AG10803 (cell line): ENCODE measurements at places on chromosomes 12 and 14.

DNA sequence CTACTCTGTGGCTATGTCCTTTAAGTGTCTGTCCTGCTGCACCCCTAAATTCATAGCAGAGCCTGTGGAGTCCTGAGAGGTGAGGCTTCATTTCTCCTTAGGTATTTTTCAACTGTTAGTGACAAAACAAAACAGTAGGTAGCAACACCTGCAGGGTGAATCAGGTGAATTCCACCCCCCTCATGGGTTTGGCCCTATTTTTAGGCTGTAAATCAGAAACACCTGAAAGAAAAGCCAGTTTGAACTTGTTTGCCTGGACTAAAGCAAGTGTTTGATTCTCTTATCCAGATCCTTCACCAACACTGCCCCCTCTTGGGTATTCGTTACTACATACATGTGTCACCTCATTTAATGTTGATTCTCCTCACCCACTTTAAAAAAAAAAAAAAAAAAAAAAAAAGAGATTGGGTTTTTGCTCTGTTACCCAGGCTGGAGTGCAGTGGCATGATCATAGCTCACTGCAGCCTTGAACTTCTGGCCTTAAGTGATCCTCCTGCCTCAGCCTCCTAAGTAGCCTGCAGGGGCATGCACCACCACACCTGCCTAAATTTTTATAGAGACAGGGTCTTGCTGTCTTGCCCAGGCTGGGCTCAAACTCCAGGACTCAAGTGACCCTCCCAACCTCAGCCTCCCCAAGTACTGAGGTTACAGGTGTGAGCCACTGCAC, 10.3 kb downstream of the TBPL2 start:
- peak; percentile 82 for DNase-seq

DNA sequence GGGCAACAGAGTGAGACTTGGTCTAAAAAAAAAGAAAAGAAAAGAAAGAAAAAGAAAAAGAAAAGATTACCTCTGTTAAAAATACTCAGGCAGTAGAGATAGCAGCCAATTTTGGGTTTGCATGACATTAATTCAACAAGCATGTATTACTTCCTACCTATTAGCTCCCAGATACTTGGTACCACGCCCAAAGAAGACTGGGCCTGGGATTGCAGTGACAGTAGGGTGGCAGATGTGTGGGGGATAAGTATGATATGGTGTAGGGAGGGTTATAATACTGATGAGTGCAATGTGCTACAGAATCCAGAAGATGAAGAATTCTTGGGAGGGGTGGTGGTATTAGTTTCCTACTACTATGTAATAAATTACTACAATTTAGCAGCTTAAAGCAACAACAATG, 46.4 kb upstream of the FOS start:
- no peak for DNase-seq

- DNase-seq: no peak
Measured at GRCh38 chr12:125487336-125487735, 422.1 kb downstream of the AACS start.

DNA sequence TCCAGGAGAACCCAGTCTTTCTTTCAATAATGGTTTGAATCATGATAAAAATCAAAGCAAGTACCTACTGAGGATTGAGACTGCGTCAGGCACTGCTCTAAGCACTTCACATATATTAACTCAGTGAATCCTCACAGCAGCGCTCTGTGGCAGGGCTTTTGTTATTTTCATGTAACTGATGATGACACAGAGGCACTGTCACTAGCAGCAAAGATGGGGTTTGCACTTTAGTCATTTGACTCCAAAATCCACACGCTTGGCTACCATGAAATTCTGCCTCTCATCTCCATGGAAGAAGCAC, 98.8 kb upstream of the GSC start:
- DNase-seq: no peak

DNA sequence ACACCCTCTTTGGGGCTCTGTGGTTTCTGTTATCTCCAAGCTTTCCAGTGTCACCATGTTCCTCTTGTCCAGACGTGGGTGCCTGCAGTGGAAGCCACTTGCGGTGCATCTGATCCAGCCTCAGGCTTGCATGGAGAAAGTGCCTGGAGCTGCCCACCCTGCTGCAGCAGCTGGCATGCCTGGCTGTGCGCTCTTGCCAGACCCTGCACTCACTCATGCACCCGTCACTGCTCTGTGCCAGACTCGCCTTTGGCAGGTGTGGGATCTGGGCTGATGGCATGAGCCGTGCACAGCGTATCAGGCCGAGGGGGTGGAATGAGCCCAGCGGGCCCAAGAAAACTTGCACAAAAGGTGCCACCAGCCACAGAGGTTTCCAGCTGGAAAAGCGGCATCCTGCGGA, 105.1 kb downstream of the MNAT1 start:
- DNase-seq: no peak

DNA sequence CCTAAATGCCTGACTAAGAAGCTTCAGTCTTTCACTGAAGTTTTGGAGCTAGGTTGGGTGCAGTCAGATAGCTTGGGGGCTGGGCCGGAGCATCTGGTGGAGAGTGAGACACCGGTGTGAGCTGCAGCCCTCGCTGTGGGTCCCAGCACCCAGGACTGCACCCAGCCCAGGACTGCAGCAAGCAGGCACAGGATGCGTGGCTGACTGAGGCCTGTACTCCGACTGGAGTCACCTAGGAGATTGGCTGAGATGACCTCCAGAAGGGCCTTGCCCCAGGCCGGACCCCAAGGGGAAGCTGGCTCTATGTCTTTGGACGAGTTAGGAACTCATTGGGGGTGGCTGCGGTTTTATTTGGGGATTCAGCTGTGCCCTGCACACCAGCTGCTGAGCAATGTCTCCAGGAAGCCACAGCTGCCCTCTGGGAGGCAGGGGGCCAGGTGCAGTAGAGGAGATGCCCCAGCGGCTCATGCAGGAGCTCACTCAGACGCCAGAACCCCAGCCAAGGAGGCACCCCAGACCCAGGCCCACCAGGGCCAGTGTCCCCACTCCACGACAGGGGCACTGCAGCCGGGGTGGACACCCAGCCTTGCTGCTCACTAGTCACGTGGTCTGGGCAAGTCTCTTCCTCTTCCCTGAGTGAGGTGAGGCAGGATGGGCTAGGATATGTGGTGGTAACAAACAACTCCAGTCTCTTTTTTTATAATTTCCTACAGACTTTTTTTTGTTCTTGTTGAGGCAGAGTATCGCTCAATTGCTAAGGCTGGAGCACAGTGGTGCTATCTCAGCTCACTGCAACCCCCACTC, 31.8 kb upstream of the RCOR1 start:
- no peak for DNase-seq

DNA sequence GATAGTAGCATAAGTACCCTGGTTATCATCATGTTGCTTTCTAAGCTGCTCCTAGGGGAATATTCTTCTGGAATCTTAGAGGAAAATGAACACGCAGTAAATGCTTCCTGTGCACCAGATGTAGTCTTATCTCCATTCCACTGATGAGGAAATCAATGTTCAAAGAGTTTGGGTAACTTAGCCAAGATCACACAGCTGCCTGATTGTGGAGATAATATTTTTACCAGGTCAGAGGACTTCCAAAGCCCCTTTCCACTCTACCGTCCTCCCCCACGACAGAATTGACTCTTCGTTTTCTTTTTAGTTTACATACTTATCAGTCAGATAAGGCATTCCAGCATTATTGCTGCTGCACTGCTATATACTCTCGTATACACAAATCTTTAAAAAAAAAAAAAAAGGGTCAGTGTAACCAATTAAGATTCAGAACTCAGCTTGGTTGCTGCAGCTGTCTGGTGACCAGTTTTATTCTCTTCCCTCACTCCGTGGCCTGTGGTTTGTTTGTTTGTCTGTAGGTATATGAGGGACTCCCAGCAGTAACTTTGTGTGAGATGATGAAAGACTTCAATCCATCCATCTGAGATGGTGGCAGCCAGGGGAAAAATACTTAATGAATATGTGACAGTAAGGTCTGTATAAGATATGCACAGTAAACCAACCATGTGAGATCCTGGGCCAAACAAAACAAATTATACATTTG, 110.5 kb downstream of the TGFB3 start:
- no peak for DNase-seq

DNA sequence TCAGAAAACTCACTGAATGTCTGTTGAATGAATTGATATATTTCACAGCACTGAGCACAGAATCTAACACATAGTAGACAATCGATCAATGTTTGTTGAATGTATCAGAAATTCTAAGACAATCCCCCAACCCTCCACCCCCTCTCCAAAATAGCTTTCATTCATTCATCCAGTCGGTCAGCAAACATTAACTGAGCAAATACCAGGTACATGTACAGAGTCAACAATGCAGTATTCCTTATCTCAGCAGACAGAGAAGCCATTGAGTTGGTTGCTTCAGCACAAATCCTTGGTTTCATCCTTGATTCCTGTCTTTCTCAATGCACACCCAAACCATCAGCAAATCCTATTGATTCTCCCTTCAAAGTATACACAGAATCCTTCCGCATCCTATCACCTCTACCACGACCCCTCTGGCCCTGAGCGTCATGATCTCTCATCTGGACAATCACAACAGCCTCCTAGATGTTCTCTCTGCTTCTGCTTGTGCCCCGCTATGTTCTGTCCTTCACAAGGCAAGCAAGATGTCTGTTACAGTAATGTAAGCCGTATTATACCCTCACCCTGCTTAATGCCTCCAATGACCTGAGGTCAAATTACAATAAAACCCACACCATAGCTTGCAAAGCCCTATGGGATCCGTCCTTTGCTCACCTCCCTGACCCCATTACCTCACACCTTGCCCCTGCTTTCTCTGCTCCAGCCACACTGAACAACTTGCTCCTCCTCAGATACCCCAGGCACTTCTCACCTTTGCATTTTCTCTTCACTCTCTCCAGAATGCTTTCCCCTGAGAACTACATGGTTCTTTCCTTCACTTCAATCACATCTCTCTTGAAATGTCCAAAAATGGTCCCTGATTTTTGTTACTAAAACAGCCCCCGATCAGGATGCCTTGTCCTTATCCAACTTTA, 738.1 kb upstream of the TBX3 start:
- DNase-seq: no peak

DNA sequence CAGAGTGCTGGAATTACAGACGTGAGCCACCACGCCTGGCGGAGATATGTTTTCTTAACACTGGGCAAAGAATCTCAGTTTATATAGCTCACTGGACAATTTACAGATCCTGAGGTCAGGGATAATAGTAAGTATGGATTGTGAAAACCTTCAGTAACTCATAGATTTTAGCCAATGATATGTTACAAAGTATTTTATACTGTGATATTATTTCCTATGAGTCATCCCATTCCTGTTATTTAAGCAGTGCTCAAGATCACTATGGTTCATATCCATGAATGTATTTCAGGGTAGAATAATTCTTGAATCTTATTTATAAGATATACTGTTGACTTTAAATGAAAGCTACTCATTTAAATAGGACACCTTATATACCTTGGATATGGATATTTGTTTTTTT, 107.2 kb downstream of the RAD51B start:
- DNase-seq: no peak

- DNase-seq: no peak
Measured at GRCh38 chr14:100283984-100284881, 22.0 kb downstream of the SLC25A29 start.

- DNase-seq: peak; percentile 51
Measured at GRCh38 chr12:88400302-88400701, 180.0 kb downstream of the KITLG start.
